ENCODE measurements at places on chromosomes 7 and 10. TPM values are rescaled to one million over a fixed set of nuclear protein-coding genes. Genes with fewer than 3 reads are reported as not detected.

The ITGA8 gene
- not detected for total RNA-seq

The SLC18A2 gene
- not detected for total RNA-seq

The ANXA8L1 gene
- total RNA-seq = not detected

The SLC26A3 gene
- total RNA-seq = not detected

The AOC1 gene
- total RNA-seq = not detected

The SYT15 gene
- total RNA-seq = not detected

The CYTH3 gene
- 7.0 TPM for total RNA-seq

The NODAL gene
- total RNA-seq = not detected

The TSPAN15 gene
- total RNA-seq = 51.0 TPM

The OR2A5 gene
- total RNA-seq = not detected

The SFRP4 gene
- total RNA-seq = 19.4 TPM

The INA gene
- total RNA-seq = not detected

Data from Caki2 (cell line).